ENCODE measurements at places on chromosomes 12 and 14.

DNA sequence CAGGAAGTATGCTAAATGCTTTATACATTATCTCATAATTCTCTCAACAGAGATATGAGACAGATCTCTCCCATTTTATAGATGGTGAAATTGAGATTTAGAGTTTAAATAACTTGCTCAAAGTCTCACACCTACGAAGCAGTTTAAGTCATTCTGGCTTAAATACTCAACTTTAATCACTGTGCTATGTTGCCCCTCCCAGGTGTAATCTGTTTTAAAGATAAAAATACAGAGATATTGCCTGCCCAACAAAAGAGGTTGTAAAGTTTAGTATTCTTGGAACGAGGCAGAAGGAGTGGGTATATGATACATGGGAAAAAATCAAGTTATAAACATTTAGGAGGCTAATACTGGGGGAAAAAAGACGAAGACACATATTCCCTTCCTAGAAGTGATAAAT is 156.8 kb upstream of the LRIG3 start:
- no peak for DNase-seq

DNA sequence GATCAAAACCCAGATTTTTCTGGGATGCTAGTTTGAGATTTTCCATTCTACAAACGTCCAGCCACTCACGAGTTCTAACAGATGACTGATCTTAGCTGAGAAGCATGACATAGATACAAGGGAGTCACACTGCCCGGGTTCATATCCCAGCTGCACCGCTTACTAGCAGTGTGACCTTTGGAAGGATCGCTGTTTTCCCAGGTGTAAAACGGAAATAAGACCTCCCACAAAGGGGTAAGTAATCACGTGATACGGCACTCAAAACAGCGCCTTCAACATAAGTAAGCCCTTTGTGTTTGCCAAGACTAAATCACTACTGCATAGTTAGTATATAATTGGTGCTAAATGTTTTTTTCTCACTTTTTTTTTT is 624 bp upstream of the PWP1 start:
- DNase-seq = no peak

DNA sequence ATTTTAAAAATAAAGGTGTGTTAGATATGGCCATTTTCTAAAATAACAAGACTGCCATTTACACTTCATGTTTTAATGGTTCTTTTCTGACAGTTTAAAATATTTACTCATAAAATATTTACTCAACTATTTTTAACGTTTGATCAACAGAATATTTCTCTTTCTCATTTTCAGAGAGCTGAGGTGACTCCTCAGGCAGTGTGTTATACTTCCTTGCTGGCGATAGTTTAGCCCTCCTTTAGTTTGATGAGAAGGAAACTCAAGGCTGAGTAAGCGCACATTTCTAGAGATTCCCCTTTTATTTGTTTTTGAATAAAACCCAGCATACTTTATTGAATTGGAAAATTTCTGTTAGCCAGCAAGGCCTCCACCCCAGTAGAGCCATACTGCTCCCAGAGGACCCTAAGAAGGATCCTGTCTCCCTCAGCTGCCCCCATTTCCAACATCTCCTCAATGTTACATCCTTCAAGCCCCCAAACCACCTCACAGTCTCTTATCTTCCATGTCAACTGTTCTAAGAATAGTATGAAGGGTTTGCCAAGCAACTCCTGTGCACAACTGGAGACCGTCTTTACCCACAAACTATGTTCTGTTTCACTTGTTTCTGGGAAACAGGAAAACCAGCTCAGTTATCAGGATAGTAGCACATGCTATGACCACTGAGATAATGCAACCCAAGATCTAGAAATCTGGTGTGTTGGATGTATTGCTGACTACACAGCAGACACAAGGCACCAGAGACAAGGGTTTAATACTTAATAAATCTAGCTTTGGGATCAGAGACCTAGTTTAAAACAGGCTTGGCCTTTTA is 129.5 kb downstream of the STXBP6 start:
- DNase-seq = no peak

DNA sequence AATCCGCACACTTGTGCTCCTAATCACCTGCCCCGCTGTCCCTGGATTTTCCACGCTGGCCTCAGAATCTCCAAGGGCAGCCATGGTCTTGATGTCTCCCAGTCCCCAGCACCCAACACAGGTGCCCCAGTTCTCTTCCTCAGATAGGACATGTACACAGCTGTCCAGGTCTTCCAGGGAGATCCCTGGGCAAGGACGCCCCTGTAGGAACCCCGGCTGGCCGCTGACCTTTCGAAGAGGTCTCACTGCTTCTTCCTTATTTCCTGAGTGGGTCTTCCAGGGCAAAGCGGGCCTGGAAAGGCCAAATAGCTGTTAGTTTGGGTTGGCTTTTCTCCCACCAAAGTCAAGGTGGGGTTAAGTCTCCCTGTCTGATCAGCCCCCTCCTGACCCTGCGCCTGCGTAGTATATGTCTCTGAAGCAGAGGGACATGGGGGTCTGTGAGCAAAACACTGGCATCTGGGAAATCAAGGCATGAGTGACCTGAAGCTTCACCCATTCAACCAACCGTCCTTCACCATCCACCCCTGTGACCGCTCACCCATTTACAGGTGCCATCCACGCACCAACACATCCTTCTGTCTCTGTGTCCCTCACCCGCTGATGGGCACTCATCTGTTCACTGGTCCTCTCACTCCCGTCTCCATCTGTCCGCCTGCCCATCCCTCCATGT is 4.6 kb downstream of the BEGAIN start:
- DNase-seq = no peak

- no peak for DNase-seq
Observed at GRCh38 chr14:69768873-69769272, 1.9 kb downstream of the SRSF5 start.

DNA sequence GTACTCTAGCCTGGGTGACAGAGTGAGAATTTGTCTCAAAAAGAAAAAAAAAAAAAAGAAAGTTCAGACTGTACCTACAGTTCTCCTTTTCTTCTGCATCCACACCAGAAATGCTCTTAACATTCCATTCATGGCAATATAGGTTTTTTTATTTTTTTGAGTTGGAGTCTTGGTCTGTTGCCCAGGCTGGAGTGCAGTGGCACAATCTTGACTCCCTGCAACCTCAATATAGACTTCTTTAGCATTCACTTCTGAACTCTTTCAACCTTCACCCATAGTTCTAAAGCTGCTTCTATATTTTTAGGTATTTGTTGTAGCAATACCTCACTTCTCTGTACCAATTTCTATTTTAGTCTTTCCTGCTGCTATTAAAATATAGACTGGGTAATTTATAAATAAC is 1095.7 kb downstream of the FLRT2 start:
- no peak for DNase-seq

- DNase-seq = no peak
Observed at GRCh38 chr12:65937806-65938205, 113.5 kb downstream of the HMGA2 start.

DNA sequence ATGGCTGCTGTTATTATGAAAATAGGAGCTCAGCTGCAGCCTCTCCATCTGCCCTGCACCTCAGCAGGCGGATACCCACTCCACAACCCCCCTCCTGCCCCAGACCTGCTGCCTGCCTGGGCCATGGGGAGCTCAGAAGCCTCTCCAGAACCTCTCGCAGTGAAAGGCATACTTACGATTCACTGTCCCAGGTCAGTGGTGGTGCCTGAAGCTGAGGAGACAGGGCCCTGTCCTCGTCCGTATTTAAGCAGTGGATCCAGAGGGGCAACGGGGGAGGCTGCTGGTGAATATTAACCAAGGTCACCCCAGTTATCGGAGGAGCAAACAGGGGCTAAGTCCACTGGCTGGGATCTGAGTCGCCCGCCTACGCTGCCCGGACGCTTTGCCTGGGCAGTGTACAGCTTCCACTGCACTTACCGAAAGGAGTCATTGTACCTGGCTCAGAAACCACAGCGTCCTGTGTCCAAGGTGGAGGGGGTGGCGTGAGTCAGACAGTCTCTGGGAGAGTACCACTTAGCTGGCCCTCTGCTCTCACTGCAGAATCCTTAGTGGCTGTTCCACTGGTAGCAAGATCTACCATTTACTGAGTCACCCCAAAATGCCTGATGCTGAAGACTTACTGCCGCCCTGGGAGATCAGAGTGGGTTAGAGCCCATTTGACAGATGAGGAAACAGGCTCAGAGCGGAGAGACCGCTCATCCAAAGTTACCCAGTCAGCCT is at the start of gene SERPINA1:
SERPINA1 (minus strand) TSS at position 219 of the 720 bp plus-strand sequence. CDS start 5,365 bp downstream, outside the sequence.
- peak; percentile 77 for DNase-seq

GRCh38 chr12:101172316-101172715 is 37.7 kb downstream of the SLC5A8 start:
- DNase-seq = no peak

GRCh38 chr14:76729258-76729657 is 32.0 kb upstream of the VASH1 start:
- DNase-seq = no peak

- DNase-seq = peak; percentile 46
Observed at GRCh38 chr12:31582155-31582554, 8.8 kb downstream of the DENND5B start.

DNA sequence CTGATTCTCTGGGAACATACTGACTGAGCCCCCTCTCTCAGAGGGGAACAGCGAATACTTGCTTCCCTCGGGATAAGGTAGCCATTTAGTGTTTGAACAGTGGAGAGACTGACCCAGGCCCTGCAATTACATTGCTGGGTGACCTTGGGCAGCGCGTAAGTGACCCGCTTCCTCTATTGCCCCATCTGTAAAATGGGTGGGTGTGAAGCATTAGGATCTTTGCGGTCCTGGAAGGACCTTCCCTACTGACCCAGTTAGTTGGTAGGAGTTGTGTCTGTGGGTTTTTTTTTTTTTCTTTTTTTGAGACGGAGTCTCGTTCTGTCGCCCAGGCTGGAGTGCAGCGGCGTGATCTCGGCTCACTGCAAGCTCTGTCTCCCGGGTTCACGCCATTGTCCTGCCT is 1.2 kb upstream of the KMT5A start:
- DNase-seq = no peak

- DNase-seq = no peak
Observed at GRCh38 chr12:23980826-23981225, 31.4 kb upstream of the SOX5 start.

GRCh38 chr12:11813438-11813813 is 164.0 kb downstream of the ETV6 start:
- no peak for DNase-seq

- DNase-seq = no peak
Observed at GRCh38 chr12:116539905-116540482, 19.2 kb upstream of the MAP1LC3B2 start.

DNA sequence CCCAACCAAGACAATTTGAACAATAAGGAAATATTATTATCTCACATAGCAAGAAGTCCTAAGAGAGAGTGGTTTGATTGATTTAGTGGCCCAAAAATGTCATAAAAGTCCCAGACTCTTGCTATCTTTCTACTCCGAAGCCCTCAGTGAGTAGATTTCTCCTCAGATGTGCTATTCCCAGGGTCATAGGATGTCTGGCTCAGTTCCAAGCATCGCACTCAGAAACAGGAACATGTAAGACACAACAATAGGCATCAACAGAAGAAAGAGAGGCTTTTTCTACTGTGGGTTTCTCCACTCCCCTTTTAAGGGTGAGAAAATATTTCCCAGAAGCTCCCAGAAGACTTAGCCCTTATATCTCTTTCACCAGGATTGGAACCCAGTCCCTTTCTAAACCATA is 188.1 kb upstream of the CDKN3 start:
- DNase-seq = no peak

DNA sequence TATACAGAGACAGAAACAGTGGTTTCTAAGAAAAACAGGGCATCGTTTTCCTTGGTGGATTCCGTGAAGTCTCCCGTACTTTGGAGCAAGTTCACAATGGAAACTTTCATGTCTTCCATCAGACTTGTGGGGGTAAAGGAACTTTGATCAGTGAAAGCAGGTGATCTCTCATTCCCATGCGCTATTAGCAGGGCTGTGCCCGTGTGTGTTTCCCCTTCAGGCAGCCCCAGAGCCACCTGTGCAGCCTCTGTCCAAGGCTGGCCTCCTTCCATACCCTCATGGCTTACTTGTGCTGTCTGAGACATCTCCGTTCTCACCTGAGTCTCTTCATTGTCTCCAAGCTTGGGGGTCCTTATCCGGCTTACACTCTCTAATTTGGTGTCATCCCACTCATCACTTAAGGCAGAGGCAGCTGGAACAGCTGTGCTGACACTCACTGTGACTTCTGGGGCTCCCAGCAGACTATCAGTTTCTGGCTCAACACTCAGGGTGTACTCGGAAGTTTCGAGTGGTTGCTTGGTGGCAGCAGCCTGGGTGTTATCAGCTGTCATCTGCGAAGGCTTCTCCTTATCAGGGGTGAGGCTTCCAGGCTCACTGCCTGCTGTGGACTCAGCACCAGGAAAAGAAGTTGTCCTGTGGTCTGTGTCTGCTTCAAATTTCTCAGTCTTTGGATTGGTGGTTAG is 13.8 kb downstream of the ARMH4 start:
- DNase-seq = no peak

- no peak for DNase-seq
Observed at GRCh38 chr12:117231750-117232149, 41.5 kb upstream of the FBXO21 start.

GRCh38 chr12:3139760-3140159 is 62.6 kb downstream of the TSPAN9 start:
- DNase-seq = no peak

GRCh38 chr12:111446631-111447570 is 41.2 kb downstream of the SH2B3 start:
- DNase-seq = no peak

GRCh38 chr14:88695870-88696269 is 96.9 kb downstream of the EML5 start:
- DNase-seq = no peak

DNA sequence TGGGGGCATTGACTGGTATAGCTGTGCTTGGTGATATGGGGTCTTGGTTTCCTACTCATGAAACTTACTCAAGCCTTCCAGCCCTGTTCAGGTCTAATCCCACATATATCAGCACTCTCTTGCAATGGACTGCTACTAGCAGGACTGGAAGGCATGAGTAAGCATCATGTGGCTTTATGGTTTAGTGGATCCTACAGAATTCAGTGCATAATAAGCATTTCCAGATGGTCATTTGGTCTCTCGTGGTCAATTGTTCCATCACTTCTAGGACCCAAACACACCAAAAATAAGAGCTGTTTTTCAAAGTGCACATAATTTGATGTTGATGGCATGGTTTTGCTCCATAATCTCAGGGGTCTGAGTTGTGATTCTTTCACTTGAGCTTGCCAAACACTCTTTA is 114.4 kb downstream of the LMNTD1 start:
- DNase-seq = no peak

GRCh38 chr14:39090548-39091111 is 12.4 kb downstream of the SEC23A start:
- DNase-seq = no peak

Measured in RCC 7860 (cell line).